HS-5 (cell line): ENCODE measurements at places on chromosomes 7 and 10.

- peak; percentile 45 for DNase-seq
Measured at GRCh38 chr7:34107276-34107675, 201.9 kb downstream of the BMPER start.

DNA sequence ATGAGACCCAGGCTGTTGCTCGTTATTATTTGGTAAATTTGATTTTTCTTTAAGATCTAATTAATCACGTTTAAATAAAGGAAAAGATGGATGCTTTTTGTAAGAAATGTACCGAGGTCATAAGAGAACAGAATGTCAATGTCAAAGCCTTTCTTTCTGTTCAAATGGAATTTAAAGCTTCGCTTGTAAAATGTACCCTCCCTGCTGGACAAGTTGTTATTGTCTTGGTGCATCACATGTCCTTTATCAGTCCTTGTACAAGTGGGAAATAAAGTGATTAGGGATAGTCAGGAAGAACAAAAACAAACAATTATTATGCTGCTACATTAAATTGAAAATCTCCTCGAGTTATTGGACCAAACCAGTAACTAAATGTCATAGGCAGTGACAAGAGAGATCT, 363.2 kb downstream of the PHTF2 start:
- DNase-seq, result no peak

- peak; percentile 22 for DNase-seq
Measured at GRCh38 chr10:122703483-122704448, 4.1 kb upstream of the C10orf120 start.

DNA sequence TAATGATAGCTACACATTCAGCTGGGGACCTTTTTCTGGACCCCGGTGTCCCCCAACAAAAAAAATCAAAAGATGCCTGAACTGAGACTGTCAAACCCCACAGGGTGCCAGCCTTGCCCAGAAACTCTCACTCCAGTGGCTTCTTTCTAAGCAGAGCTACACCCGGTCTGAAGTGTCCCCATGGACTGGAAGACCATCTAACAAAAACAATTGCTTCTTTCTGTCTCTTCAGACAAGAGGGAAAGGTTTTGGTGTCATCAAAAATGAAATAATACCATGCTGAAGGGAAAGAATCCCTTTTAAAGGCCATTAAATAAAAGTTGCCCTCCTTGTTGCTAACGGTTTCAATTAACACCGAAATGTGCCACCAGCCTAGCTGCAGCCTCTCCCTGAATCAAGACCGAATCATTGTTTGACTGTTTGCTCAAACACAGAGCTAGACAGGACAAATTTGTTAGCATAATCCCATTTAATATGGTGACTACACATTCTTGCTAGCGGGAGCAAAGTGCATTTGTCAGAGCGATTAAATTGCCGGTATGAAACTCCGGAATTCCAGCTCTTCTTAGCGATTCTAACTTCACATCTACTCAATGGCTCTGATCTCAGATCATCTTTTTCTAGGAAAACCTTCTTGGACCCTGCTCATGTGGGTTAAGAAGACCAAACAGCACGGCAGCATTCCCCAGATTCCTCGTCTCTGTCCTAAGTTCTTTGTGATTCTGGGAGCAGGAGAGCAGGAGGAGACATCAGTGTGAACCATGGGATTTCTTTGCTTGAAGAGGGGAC, 397.5 kb upstream of the PRKCQ start:
- no peak for DNase-seq

DNA sequence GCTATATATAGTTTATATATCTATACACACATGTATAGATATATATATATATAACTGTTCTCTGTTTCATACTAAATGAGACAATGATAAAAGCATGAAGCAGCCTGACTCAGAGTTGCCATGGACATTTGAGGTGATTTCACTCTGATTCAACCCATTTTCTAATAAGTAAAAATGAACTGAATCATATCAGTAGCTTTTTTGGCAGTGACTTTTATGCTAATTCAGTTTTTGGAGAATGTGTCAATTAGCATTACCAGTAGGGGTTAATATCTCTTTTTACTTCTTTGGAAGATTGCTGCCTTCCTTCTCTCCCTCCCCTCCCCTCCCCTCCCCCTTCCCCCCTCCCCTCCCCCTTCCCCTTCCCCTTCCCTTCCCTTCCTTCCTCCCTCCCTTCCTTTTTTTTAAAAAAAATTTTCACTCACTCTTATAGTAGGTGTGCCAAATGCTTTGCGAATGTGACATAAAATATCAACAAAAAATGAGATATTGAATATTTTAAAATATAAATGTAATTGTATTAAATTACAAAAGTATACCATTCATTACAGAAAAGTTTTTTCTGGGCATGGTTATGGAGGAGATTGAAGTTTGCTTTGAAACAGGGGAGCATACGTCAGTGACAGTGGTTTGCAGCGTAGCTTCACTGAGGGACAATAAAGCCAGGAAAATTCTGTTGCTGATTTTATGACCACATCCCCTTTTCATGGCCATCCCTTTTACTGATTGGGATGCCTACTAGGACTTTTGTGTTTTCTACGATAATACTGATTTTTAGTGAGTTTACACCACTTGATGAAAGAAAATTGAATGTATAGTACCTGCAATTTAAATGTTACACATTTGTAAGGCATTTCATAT, 64.0 kb upstream of the KLF6 start:
- peak; percentile 63 for DNase-seq

DNA sequence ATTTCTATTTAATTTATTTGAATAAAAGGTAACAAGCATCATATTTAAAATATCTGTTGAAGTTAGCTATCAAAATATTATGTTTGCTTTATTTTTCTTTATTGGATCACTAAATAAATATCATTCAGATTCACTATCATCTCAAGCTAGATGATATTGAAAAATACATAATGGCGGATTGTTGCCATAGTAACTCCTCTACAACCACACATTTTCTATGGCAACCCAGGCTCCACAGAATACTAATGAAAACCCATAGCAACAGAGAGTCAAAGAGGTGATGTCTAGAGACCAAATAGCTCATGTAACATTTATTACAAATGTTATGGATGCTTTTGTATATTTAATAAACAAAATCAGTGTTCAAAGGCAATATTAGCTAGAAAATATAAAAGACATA, 148.9 kb upstream of the CDK1 start:
- no peak for DNase-seq

DNA sequence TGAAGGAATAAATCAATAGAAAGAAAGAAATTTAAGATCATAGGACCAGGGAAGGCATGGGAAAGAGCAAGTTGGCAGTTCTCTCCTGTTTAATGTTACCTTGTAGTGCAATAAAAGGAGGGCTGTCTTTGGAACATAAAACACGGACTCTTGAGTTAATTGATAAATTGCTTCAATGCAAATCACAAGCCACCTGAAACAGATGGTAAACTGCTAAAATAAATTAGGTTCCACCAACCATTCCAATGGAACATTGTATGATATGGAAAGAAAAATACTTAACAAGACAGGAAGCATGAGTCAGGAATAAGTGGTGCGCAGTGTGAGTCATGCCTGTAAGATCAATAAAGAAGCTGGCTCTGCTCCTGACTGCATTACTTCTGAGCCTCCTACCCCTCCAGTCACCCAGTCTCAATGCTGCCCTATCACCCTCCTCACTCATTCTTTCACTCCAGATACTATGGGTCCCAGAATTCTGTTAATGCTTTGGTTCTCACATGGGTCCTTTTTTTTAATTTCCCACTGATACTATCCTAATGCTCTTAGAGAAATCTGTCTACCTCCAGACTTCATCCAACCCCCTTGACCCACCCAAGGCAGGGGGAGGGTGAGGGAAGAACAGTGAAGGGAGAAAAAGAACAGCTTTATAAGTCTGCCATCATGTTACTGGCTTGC, 78.9 kb downstream of the LRRC17 start:
- DNase-seq, result peak; percentile 78
